ENCODE measurements at places on chromosomes 12 and 14. TPM values are rescaled to one million over a fixed set of nuclear protein-coding genes. Genes with fewer than 3 reads are reported as not detected.

GRCh38 chr12:46574847-46575246 lies 202.3 kb upstream of the SLC38A2 start:
- no peaks in the 10 kb centered on the region for H3K4me1 ChIP-seq
- no peak for DNase-seq
- no peak overlapping the region for H3K4me3 ChIP-seq
- H3K27ac ChIP-seq = no peak overlapping the region
- no peaks in the 10 kb centered on the region for H3K36me3 ChIP-seq

DNA sequence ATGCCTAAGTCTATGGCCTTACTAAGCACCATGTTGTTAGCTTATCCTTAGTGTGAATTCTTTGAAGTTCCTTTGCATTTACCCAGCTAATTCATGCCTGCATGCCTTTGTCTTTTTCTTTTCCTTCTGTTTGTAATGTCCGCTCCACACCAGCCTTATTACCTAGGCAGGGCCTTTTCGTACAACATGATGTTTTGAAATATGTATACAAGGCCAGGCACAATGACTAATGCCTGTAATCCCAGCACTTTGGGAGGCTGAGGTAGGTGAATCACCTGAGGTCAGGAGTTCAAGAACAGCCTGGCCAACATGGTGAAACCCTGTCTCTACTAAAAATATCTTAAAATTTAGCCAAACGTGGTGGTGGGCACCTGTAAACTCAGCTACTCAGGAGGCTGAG lies 1636.5 kb upstream of the SEL1L start:
- no peaks in the 10 kb centered on the region for H3K4me1 ChIP-seq
- H3K27ac ChIP-seq = no peak overlapping the region
- H3K4me3 ChIP-seq = no peak overlapping the region
- no peaks in the 10 kb centered on the region for H3K27me3 ChIP-seq
- DNase-seq = no peak

- no peaks in the 10 kb centered on the region for H3K27me3 ChIP-seq
- no peak for DNase-seq
- no peaks in the 10 kb centered on the region for H3K36me3 ChIP-seq
- no peak overlapping the region for H3K27ac ChIP-seq
- no peak overlapping the region for H3K4me3 ChIP-seq
Observed at GRCh38 chr12:132437943-132438700, 51.8 kb upstream of the FBRSL1 start.

DNA sequence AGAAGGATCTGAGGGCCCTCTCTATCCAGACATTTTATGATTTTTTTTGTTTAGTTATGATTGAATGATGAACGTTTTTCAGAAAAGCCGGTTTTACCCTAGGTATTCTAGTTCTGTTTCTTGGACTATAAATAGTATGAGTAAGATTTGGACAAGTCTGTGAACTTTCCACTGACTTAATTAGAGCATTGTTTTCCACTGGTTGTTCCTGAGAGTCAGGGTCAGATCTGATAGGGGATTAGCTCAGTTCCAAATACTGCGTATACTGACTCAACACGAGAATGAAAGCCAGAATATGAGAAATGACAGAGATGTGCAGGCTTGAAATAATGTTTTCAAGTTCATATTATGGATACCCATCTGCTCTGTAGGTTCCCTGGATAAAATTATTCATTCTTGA lies 361.6 kb downstream of the AEBP2 start:
- no peak overlapping the region for H3K27ac ChIP-seq
- no peak for DNase-seq
- H3K27me3 ChIP-seq = no peaks in the 10 kb centered on the region

DNA sequence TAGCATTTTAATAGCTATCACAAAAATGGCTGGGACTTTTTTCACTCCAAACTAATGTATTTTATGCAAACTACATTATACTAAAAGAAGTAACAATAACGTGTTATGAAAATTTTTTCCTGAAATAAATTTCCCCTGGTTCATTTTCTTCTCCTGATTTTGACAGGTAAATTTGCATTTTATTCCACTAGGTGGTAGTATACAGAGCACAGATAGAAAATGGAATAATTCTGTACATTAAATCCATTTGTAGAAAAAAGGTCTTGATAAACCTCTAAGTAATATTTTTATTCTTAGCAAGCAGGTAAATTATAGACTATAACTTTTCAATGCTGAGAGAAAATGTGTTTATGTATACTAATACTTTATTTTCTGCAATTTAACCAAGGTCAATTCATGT lies 96.5 kb downstream of the BCAT1 start:
- DNase-seq = no peak
- no peak overlapping the region for H3K27ac ChIP-seq
- no peaks in the 10 kb centered on the region for H3K4me1 ChIP-seq
- H3K27me3 ChIP-seq = no peaks in the 10 kb centered on the region
- no peaks in the 10 kb centered on the region for H3K36me3 ChIP-seq
- no peak overlapping the region for H3K4me3 ChIP-seq

DNA sequence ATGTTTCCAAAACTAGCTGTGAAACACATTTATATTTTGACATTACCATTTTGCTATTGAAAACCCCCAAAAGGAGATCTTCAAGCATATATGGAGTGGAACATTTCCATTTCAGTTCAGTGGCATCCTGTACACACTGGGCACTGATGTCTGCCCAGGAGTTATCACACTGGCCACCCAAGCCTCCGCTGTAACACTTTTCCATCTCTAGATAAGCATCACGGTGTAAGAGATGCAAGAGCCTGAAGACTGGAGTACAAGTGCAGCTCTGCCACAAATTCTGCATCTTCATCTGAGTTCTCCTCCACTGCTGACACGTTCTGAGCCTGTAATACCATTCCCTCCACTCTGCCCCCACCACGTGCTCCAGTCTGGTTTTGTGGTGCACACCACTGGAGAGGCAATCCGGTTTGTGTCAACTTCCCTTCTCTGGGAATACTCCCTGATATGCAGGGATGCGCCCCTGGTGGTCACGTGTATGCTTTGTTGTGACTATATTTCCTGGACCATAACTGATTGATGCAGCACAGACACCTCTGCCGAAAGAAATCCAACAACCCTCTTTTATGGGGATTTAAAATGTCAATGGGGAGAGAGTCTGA lies 12.7 kb downstream of the SPTLC2 start:
- DNase-seq = no peak
- H3K4me1 ChIP-seq = no peaks in the 10 kb centered on the region
- H3K4me3 ChIP-seq = no peak overlapping the region
- no peaks in the 10 kb centered on the region for H3K27me3 ChIP-seq

DNA sequence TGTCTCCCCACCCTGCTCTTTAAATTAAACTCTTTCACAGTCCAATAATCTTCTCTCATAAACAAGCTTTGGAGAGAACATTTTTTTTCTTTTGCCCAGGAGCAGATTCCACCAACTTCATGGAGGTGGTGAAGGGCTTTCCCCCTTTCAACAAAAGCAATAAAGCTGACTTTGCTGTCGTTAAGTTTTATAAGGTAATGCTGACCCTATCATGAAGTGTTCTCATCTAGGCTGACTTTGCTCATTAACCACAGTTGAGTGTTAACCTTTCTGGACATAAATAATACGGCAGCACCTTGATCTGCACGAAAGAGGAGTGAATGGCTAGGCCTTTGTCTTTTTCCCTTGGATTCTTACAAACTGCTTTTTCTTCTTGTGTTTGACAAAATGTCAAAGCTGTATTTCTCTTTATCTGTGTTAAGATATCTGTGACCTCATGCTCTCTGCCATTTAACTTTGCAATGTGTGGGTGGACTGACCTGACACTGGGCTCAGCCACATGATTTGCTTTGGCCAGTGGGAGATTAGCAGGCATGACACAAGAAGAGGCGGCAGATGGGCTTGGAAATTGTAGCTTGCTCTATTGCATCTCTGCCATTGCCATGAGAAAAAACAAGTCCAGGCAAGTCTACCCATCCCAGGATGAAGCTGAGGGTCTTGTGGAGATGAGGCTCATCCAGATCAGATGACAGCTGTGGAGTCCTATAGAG lies 470.9 kb upstream of the CCDC196 start:
- H3K27me3 ChIP-seq = no peaks in the 10 kb centered on the region
- no peaks in the 10 kb centered on the region for H3K36me3 ChIP-seq
- no peak overlapping the region for H3K27ac ChIP-seq
- no peak overlapping the region for H3K4me3 ChIP-seq
- no peak for DNase-seq
- H3K4me1 ChIP-seq = no peaks in the 10 kb centered on the region

- H3K27me3 ChIP-seq = no peaks in the 10 kb centered on the region
- no peak overlapping the region for H3K4me3 ChIP-seq
- H3K4me1 ChIP-seq = no peaks in the 10 kb centered on the region
- DNase-seq = no peak
Observed at GRCh38 chr12:75724307-75724927, 213.0 kb upstream of the KRR1 start.

DNA sequence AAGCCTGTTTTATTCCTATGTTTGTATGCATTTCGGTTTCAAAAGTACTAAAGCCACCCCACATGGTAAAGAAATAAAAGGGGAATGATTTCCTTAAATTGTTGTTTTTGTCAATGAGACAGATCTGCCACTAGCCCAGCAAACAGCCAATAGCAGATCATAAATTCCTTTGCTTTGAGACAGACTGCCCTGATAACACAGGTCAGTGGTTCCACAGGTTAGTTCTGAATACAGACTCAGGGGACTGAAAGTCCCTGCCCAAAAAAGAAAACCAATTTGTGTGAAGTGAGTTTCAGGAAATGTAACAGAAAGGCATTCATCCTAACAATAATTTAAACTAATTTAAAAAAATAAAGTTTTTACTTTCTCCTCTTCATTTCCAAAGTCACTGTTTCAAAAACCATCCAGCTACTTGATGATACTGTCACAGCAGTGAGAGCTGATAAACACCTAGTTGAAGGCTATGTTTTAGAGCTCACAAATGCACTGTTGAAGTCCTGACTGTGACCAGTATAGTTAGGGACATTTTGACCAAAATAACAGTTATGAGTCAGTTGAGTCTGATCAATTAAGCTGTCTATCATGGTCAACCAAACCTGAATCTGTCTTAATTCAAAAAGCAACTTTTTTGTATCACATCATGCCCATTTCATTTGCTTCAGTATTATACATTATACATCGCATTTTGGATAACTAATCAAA lies 77.7 kb downstream of the LGR5 start:
- H3K36me3 ChIP-seq = no peaks in the 10 kb centered on the region
- no peak overlapping the region for H3K4me3 ChIP-seq
- no peaks in the 10 kb centered on the region for H3K4me1 ChIP-seq

DNA sequence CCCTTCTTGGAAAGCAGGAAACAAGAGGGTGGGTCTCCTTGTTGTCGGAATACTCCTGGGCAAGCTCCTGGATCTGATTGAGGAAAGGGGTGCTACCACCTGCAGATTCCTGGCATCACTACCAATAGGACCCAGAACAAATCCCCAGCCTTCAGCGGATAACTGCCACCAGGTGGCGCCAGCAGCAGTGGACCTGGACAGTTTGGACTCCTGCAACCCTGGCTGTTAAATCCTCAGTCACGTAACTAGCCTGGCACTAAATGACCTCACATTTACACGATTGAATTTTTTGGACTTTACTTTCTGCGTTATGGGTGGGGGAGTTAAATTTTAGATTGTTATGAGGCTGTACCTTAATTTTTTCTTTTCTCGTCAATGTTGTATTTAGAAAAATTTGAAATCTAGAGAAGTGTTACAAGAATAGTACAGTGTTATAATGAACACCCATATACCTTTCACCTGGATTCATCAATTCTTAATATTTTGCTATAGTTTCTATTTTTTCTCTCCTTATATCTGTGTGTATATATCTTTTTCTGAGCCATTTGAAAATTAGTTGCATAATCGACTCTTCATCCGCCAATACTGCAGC lies 95.6 kb downstream of the GAS2L3 start:
- H3K4me1 ChIP-seq = no peaks in the 10 kb centered on the region
- no peaks in the 10 kb centered on the region for H3K27me3 ChIP-seq
- H3K27ac ChIP-seq = no peak overlapping the region
- no peaks in the 10 kb centered on the region for H3K36me3 ChIP-seq

- no peaks in the 10 kb centered on the region for H3K36me3 ChIP-seq
- no peaks in the 10 kb centered on the region for H3K27me3 ChIP-seq
- DNase-seq = no peak
- no peak overlapping the region for H3K27ac ChIP-seq
- H3K4me3 ChIP-seq = no peak overlapping the region
Observed at GRCh38 chr12:93709386-93709785, 32.2 kb downstream of the CRADD start.

- no peaks in the 10 kb centered on the region for H3K4me1 ChIP-seq
- no peaks in the 10 kb centered on the region for H3K36me3 ChIP-seq
- no peak for DNase-seq
- no peak overlapping the region for H3K4me3 ChIP-seq
- no peaks in the 10 kb centered on the region for H3K27me3 ChIP-seq
- H3K27ac ChIP-seq = no peak overlapping the region
Observed at GRCh38 chr12:12171991-12172511, 94.8 kb downstream of the LRP6 start.

DNA sequence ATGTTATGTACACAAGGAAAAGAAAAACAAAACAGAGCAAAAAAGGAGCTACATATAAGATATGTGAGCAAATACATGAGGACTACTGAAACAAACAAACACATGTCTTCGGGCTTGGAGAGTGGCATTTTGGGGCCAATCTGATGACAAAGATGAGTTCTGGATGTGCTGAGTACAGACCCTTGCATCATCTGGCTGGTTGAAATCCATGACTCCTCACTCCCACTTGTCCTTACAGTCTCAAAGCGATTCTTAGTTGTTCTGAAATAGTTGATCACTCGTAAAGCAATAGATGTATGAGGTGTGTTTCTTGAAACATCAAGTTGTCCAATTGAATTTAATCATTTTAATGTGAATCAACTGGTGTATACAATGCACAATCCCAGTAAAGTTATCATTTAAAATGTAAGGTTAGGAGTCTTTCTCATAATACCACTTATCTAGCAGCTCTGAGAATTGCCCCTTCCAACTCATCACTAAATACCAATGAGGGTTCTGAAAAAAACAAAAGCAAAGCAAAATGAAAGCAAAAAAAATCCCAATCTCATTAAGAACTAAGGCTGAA lies 136.9 kb downstream of the ITPR2 start:
- no peak for DNase-seq
- no peaks in the 10 kb centered on the region for H3K4me1 ChIP-seq
- H3K36me3 ChIP-seq = no peaks in the 10 kb centered on the region
- H3K27ac ChIP-seq = no peak overlapping the region
- H3K4me3 ChIP-seq = no peak overlapping the region

The GLT1D1 gene
- 2.9 TPM for total RNA-seq

The NPFF gene
- not detected for total RNA-seq

The P2RX2 gene
- total RNA-seq = not detected

The TAS2R50 gene
- total RNA-seq = 5.8 TPM

The SH2B3 gene
- 11.8 TPM for total RNA-seq

The VCPKMT gene
- 12.2 TPM for total RNA-seq

The SLC25A21 gene
- total RNA-seq = under 0.01 TPM

The PLCZ1 gene
- total RNA-seq = not detected

The RILPL2 gene
- 5.0 TPM for total RNA-seq

The B4GALNT3 gene
- 29.2 TPM for total RNA-seq

The CLEC14A gene
- 53.2 TPM for total RNA-seq

The WNT1 gene
- not detected for total RNA-seq

The LAG3 gene
- total RNA-seq = 4.4 TPM

The CCDC184 gene
- total RNA-seq = 2.4 TPM

The TMTC1 gene
- total RNA-seq = 59.2 TPM

The CCDC196 gene
- total RNA-seq = not detected

Data from uterus (tissue), 4 donors.